ENCODE measurements at places on chromosomes 6 and 20.

DNA sequence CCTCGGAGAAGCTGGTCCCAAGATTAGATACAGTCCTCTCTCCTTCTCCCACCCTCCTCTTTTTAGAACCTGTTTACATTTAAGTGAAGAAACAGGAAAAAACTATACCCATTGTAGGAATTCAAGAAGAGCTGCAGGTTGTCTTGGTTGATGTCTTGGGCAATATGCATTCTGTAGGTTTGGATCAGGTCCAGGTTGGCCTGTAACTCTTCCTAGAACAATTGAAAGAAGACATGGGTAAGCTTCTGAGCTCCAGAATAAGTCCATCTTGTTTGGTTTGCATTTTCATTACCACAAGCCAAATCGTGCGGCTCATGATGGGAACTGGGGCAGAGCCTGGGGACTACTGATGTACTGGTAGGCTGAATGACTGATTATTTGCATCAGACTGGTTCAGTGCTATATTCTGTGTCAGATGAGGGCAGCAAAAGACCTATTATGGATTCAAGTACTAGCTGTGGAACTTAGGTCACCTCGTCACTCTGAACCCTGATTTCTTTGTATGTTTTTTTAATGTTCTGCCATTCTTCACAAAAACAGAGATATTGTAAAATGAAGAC, 20.3 kb upstream of the SLA2 start:
- DNase-seq, result no peak

GRCh38 chr20:4569092-4569491, 152.6 kb upstream of the PRND start:
- no peak for DNase-seq

DNA sequence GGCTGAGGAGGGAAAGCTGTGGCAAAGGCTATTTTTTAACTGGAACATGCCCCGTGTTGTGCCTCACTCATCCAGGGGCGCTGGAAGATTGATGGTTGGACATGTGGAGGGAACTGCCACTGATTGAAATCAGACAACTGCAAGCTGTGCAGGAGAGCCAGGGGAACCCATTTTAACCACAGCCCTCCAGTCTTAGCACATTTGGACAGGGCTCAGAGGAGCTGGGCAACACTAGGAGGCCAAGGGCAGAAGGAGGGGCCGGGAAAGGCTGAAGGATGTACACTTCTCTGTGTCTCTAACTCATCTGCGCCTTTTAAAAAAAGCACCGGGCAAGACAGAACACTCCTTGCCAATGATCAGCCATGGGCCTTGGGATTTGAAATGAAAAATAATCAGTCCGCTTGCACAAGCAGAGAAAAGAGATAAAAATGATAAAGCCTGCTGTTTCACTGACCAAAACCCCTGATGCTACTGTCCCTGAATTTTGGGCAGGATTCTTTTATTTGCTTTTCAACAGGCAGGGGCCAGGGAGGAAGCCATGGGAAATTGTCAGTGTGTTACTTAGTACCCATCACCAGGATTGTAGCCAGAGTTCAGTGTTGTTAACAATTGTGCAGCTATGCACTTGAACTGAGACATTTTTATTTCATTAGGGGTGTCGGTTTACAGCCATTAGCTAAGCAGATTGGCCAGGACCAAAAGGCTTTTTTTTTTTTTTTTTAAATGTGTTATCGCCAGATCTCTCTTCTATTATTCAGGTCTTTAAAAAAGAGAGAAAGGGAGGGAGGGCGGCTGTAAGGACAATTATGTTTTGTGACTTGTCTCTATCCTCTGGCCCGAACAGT, 109.3 kb upstream of the EYA4 start:
- DNase-seq, result peak; percentile 8

DNA sequence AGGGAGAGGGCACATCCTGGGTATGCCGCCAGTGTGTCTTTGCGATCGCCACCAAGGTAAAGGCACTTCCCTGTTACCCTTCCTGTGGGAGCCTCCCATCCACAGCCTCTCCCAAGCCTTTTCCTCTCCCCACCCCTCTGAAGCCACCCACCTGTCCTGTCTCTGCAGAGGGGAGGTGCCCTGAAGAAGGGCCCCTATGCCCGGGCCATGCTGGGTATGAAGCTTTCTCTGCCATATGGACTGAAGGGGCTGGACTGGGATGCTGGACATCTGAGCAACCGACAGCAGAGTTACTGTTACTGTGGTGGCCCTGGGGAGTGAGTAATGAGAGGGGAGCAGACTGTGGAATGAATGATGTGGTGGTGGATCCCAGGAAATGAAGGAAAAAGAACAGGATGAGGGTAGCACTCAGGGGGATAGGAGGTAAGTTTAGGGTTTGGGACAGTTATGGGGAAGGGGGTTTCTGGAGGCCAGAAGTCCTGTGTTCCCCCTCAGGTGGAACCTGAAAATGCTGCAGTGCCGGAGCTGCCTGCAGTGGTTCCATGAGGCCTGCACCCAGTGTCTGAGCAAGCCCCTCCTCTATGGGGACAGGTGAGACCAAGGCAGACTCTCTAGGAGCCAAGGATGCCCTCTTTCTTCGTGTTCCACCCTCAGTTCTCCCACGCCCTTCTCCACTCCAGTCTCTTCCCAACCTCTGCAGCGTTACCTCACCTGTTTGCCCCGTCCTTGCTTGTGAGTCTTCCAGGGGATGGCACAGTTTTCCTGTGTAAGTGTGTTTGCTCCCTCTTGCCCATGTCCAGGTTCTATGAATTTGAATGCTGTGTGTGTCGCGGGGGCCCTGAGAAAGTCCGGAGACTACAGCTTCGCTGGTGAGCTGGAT, 2.7 kb downstream of the PHF1 start:
- no peak for DNase-seq

DNA sequence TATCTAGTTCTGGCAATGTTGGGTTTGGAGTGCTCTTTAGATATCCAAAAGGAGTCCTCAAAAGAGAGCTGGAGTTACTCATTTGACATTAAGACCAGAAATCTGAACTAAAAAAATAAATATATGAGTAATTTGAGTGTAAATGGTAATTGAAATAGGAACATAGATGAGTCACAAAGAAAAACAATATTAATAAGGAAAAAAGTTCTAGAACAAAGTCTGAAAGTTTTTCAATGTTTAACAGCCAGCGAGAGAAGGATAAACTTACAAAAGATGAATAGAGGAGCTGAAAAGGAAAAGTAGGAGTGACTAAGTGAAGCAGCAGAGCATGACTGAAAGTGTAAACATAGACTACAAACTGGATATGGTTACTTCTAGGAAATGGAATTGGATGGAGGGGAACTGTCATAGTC, 46.8 kb downstream of the EPM2A start:
- DNase-seq, result no peak

GRCh38 chr6:128889870-128890269, 6.9 kb downstream of the LAMA2 start:
- no peak for DNase-seq

GRCh38 chr6:170278743-170279094, 12.2 kb downstream of the DLL1 start:
- no peak for DNase-seq

DNA sequence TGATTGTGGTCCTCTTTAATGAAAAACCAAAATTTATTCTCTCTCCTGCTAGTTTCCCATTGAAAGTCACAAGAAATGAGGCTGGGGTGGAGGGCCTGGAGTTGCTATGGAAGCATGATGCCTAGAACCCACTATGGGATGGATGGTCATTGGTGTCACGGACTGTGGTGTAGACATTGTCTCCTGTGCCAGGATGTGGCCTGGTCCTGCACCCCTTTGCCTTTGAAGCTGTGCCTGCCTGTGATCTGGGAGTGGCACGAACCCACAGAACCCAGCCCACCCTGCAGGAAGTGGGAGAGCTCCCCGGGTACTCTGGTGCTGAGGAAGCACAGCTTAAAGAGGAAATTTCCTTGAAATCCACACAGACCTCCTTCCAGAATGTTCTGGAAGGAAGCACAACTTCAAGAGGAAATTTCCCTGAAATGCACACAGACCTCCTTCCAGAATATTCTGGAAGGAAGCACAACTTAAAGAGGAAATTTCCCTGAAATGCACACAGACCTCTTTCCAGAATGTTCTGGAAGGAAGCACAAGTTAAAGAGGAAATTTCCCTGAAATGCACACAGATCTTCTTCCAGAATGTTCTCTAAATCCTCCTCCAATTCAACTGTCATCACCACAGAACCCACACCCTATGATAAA, 105.6 kb downstream of the CDH26 start:
- DNase-seq, result no peak

DNA sequence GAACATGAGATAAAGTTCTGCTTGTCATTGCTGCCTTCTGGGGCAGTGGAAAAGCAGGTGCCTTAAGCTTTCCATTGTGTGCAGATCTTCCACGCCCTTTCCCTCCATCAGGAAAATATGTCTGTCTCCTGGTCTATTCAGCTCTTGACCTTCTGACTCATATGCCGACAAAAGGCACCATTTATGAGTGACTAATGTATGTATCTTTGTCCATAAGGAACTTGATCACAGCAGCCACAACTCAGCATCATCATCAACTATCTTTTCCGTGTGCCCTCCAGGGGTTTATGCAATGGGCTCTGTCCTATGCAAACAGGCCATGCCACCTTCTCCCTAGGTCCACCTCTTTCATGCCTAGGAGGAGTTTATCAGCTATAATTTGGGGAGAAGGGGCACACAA, 102.7 kb upstream of the QKI start:
- no peak for DNase-seq

GRCh38 chr6:105522626-105523322, 119.9 kb upstream of the PREP start:
- no peak for DNase-seq

DNA sequence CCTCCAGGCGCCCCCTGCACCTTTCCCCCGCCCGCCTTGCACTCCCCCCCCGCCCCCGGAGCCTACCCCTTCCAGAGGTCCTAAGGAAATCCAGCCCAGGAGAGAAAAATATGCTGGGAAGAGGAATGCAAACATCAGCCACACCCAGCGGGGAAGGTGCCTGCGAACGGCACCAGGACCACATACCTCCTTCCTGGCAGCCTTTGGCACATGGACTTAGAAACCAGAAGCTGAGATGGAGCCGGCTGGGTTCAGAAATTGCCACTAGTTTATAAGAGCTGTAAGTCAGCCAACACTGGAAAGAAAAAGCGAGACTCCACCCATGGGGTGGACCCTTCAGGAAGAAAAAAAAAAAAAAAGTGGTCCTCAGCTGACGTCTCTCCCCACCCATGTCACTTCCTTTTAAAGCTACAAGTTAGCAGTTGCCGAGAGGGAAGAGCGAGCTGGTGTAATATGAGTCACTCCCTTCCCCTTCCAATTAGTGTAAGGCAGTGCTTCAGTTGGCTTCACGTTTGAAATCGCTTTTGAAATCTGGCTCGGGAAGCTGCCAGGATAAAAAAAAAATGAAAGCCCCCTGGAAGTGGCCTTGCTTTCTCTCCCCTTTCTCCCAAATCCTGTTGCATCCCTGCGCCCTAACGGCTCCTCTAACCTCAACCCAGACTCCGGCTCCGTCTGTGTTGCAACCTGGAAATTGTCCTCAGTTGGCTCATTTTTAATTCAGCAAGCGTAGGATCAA, at the start of gene AGPAT4:
AGPAT4 (minus strand) TSS at position 310 of the 736 bp plus-strand sequence. CDS start 41,848 bp downstream, outside the sequence.
- peak; percentile 86 for DNase-seq

DNA sequence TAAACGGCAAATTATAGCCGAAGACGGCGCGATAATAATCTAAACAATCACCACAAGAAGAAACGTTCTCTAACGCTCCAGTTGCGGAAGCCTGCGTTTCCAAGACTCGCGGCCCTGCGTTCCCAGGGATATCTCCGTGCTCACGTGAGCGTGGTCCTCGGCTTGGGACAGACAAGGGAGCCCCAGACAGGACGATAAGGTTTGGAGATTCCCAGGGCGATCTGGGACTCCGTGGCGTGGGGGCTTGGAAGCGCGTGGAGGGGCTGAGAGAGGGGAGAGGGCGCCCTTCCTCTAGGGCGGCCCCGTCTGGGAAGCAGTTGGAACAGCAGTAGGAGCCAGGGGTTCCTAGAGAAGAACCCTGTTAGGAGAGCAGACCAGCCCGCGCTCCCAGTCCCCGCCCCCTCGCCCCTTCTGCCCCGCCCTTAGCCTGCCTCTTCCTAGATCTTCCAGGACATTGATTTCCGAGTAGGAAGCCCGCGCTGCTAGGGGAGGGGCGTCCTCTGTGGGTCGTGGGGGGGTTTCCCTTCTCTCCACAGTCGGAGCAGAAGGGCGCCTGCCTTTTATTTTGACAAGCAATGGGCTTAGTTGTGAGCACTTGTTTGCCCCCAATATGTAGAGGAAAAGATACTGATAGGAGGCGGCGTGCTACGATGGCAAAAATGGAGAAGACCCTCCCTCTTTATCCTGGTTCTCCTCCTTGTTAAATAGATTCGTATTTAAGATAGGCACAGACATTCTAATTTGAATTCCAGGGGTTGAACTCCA, 10.6 kb downstream of the NRN1 start:
- no peak for DNase-seq

GRCh38 chr6:89840538-89840937, 10.9 kb downstream of the CASP8AP2 start:
- DNase-seq, result no peak

GRCh38 chr6:168208402-168208801, 111.2 kb downstream of the DACT2 start:
- DNase-seq, result no peak

GRCh38 chr6:101689695-101690094, 296.2 kb downstream of the GRIK2 start:
- no peak for DNase-seq

DNA sequence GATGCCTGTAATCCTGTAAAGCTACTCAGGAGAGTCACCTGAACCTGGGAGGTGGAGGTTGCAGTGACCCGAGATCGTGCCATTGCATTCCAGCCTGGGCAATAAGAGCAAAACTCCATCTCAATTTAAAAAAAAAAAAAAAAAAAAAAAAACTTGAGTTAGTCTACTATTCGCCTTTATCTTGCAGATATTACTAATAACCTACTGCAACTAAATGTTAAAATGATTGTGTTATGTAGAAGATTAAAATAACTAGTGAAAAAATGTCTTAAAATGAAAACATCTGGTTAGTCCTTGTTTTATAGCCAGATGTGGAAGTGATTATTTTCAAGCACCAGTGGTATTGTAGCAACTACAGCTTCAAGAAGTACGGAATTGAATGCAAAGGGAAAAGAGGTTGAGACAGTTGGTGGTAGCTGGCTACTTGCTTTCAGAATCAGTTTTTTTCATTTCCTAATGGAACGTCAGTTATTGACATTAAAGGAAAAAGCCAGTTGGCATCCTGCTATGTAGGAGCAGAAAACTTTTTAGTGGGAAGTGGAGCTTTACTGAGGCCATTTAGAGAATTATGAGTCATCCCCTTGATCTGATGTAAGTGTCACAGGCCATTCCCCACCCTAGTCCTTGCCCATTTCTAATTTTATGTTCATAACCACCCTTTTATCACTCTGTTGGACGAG, 43.8 kb upstream of the DYNLRB1 start:
- DNase-seq, result peak; percentile 46

DNA sequence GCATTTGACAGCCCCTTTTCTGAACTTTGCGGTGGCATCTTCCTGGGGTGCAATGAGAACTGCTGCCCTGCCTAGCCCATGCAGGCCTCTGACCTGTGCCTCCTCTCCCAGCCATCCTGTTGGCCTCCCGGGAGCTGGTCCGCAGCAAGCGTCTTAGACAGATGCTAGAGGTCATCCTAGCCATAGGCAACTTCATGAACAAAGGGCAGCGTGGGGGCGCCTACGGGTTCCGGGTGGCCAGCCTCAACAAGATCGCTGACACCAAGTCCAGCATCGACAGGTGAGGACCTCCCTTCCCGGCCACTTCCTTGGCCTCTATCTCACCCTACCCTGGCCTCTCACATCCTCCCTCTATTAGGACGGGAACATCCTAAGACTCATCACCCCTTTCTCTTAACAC, 37.6 kb downstream of the MOCS1 start:
- no peak for DNase-seq

GRCh38 chr6:157830354-157831017, 7.4 kb downstream of the SNX9 start:
- DNase-seq, result no peak

- no peak for DNase-seq
These were observed 115.4 kb upstream of the BTN3A2 start for GRCh38 chr6:26249707-26249956.

All from BJ (cell line).